HuH-7.5 (cell line): ENCODE measurements at places on chromosomes 4 and X.

- no peak for DNase-seq
Measured at GRCh38 chrX:116267511-116268040, 97.0 kb downstream of the AGTR2 start.

DNA sequence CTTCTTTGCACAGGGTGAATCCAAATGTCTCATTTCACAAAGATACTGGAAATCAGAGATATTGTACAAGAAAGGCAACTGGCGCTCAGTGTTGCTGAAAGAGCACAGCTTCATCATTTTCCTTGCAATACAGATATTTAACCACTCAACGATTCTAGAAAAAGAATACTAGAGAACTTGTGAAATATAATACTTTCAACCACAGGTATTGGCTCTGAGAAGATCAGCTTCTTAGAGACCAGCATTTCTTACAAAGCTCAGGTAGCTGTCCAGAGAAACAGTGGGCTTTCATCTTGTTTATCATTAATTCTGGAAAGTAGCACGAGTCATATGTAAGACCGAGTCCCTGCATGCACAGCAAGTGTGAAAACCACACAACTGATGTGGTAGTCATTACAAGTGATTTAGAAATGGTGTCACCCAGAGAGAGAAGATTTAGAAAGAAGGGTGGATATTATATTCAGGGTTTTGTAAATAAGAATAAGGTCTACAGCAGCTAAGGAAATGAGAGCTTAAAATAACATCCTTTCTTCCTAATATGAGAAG is 7.8 kb upstream of the PPARGC1A start:
- no peak for DNase-seq

- DNase-seq = no peak
Measured at GRCh38 chrX:19647159-19647558, 131.9 kb upstream of the MAP3K15 start.

DNA sequence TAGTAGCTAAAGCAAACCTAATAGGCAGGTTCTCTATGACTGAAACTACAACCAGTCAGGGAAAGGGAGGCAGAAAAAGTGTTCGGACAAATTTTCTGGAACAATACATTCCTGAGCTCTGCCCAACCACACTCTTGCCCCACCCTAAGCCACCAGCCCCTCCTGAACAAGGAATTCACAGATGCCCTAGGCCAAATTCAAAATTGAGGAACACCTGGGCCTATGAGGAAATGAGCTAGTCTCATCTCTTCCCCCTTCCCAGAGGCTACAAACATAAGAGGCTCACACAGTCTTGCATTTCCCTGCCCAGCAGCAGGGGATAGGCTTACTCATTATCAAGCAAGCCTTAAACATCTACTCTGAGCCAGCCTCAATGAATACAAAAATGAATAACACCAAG is 284.7 kb downstream of the ZNF674 start:
- DNase-seq = no peak

GRCh38 chrX:109632906-109633504 is 8.0 kb upstream of the KCNE5 start:
- DNase-seq = no peak

- DNase-seq = no peak
Measured at GRCh38 chr4:84362896-84363655, 136.0 kb downstream of the NKX6-1 start.

DNA sequence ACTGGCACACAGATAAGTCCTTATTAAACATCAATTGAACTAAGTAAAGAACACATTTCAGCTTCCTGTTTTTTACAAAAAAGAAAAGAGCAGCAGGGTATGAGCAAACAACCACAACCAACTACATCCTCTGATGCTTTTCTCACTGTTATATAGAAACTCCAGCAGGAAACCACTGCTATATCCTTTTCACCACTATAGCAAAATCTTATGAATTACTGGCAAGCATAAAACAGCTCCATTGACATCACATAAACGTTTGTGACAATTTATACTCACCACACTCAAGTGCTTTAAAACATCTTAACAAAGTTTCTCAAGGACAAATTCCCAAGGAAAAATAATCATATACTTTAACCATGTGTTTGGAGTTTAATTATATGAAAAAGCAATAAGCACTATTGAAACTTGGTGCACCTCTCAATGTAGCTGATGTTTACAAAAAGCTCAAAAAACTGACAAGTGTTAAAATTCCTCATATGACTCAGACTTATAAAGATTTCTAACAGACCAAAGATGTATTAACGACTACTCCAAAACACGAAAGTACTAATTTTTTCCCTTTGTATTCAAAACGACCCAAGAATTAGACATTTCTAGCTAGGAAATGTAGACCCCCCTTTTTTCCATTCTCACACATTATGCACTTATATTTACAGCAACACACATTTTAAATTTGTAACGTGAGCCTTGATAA is 12.9 kb downstream of the GPRIN3 start:
- DNase-seq = no peak
